Natural killer cell treated with Interleukin-12 subunit alpha and Interleukin-12 subunit beta and Interleukin-15 and Interleukin-18, amount 100 ng/mL, for 72 hours (primary cell): ENCODE measurements at places on chromosomes 3 and 15. TPM values are rescaled to one million over a fixed set of nuclear protein-coding genes. Genes with fewer than 3 reads are reported as not detected.

DNA sequence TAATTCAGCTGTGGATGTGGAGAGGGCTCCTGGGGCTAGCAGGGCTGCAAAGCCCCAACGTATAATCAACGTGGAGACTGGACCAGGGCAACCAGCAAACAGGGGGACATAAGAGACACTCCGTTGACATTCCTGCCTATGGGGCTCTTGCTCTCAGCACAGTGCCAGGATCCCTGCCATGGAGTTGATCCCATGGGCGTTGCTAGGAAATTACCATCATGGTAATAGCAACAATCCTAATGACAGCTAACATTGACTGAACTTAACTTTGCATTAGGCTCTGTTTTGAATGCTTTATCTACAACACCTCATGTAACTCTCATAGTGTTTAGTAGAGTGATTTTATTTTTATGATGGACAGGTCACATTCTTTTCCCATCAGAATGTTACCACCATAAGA lies 16.9 kb downstream of the GASK1A start:
- peaks cover 3% of the 10 kb centered on the region for H3K27me3 ChIP-seq
- H3K4me1 ChIP-seq, result peaks cover 3% of the 10 kb centered on the region
- no peak overlapping the region for H3K27ac ChIP-seq
- H3K36me3 ChIP-seq, result no peaks in the 10 kb centered on the region
- no peak overlapping the region for H3K4me3 ChIP-seq
- DNase-seq, result no peak

- H3K36me3 ChIP-seq, result no peaks in the 10 kb centered on the region
- no peaks in the 10 kb centered on the region for H3K27me3 ChIP-seq
- H3K4me1 ChIP-seq, result no peaks in the 10 kb centered on the region
- H3K4me3 ChIP-seq, result no peak overlapping the region
These were observed 334.8 kb downstream of the OCA2 start for GRCh38 chr15:27764339-27764738.

The CD200 gene
- total RNA-seq, result 0.17 TPM

The DPPA4 gene
- total RNA-seq, result 0.36 TPM
